ENCODE measurements at places on chromosomes 13 and 19.

DNA sequence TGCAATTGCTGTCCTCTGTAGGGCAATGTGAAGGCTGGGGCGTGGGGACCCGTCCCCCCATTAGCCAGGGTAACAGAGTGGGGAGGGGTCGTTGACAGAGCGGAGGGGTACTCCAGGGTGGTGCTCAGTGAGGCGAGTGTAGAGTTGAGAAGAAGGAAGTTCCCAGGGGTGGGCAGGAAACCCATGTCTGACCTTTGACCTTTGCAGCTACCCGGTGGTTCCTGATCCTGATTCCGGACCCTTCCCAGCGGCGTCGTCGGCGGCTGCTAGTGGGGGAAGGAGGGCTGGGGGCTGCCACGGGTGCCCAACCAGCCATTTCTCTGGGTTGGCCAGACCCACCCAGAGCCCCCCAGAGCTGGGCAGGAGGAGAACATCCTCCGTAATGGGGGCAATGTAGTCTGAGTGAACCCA is 2.1 kb upstream of the PLVAP start:
- no peak for DNase-seq

DNA sequence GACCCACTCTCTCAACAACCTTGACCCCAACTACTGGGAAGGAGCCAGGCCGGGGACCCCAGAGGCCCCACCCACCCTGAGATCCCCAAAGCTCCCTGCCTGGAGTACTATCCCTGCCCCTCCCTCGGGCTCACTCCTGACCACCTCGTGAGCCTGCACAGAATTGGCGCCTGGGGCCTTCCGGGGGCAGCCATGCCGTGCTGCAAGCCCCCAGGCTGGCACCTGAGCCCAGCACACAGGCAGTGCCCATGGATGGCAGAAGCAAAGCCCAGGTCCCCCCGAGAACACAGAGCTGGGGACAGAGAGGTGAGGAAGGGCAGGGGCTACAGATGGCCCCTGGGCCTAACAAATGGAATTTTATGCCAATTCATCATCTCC is 13.9 kb downstream of the LSM4 start:
- DNase-seq = no peak

DNA sequence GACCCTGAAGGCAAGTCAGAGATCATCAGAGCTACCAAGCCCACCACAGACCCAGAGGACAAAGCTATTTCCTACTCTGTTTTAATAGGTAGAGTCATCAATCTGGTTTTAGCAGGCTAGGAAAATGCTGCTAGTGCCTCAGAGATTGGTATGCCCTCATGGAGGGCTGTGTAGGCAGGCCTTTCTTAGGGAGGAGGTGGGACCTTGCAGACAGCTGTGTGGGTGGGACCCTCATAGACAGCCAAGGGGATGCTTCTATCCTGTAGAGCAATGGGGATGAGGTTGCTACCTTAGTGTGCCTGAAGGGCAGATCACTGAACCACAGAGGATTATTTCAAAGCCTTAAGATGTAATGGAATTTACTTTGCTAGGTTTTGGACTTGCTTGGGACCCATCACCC is 534.9 kb upstream of the KLF12 start:
- no peak for DNase-seq

- no peak for DNase-seq
These were observed 9.1 kb upstream of the ACOD1 start for GRCh38 chr13:76939215-76939614.

- DNase-seq = no peak
These were observed 14.9 kb downstream of the SSC5D start for GRCh38 chr19:55503157-55503501.

GRCh38 chr19:35034588-35035382 is 4.5 kb downstream of the SCN1B start:
- no peak for DNase-seq

- DNase-seq = no peak
These were observed 10.6 kb downstream of the REXO1 start for GRCh38 chr19:1837625-1838105.

DNA sequence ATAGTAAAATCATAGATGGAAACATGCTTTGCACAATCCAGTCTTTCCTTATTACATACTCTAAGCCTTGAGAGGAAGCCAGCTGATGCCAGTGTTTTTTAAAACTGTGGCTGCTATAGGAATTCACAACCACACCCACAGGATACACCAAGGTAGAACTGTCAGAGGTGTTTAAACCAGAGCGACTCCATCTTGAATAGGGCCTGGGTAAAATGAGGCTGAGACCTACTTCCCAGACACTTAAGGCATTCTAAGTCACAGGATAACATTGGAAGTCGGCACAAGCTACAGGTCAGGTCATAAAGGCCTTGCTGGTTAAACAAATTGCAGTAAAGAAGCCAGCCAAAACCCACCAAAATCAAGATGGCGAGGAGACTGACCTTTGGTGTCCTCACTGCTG is 1.7 kb downstream of the SCGB2B2 start:
- DNase-seq = no peak

- no peak for DNase-seq
These were observed 108.3 kb downstream of the SACS start for GRCh38 chr13:23325191-23325590.

- DNase-seq = no peak
These were observed 716 bp downstream of the SH2D3A start for GRCh38 chr19:6766357-6767080.

- DNase-seq = no peak
These were observed 592.6 kb downstream of the TBC1D4 start for GRCh38 chr13:74889321-74889720.

GRCh38 chr13:48656608-48657007 is 2.9 kb downstream of the CYSLTR2 start:
- no peak for DNase-seq

DNA sequence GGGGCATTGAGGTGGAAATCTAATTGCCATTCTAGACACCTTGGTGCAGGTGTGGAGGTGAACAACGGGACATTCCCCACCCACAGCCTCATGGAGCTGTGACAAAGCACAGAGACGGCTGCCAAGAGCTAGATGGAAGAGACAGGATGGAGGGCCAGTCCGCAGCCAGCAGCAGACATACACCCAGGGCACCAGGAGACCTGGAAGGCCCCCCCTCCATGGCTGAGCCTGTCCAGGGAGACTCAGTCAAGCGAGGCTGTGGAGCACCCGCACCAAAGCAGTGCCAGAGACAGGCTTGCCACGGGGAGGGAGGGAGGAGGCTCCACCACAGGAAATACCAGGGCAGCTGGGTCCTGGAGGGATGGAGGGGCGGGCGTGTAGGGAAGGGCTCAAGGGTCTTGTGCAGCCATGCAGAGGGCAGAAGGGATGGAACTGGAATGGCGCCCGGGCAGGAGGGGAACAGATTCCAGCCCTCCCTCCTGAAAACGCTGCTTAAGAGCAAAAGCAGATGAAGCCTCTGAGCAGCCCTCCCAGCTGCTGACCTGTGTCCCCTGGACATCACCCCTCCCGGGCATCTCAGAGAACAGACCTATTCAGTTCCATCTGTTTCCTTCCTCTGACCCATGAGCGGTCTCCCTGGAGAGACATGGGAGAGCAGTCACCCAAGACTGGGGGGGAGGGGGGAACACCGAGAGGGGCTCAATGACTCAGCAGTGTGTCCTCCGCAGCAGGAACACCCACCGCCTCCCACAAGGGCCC is 14.4 kb downstream of the EPS15L1 start:
- peak; percentile 41 for DNase-seq

GRCh38 chr19:10112895-10113591 is 1.6 kb downstream of the P2RY11 start:
- DNase-seq = no peak

DNA sequence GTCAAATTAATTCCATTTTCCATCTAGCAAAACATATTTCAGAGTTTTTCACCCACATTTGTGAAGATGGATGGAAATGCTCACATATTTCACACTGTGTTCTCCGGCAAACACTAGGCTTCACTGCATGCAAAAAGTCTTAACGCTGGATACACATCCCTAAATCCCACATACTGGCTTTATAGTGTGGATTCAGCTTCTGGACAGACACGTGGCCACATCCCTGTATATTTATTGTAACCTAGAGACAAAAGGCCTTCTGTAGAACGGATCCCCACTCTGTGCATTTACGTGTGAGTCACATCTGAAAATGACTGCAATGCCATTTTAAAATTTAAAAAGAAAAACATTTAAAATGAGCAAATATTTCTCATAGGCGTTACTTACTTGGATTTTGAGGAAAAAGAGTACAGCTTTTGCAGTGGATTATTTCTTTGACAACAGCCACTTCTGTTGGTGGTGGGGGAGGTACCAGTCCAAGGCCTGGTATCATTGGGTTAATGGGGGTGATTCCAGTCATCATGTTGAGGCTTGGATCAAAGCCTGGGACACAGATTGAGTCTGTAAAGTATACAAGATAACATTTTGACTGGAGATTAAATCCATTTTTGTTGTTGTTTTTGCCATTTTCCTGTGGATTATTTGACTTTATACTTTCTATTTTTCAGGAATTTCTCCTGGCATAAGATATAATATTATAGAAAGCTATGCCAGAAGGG is 337.7 kb downstream of the DNAJC15 start:
- no peak for DNase-seq

DNA sequence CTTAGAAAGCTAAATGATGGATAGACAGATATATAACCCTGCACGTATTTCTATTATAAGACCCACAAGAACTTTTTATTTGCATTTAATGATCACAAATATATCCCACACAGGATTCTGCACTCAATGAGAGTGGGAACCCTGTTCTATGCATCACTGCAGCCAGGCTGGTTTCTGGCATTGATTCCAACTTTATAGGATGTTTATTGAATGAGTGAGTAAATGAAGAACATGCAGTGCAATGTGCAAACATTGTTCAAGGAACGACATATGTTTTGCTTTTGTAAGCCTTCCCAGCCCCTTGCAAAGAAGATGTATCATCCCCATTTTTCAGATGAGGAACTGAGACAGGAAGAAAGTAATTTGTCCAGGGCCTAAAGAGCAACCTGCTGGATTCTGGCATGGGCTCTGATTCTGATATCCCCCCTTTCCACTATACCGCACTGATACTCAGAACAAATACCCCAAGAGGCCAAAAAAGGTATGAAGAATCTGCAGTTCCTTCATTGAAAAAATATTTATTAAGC is 246.3 kb downstream of the LACC1 start:
- DNase-seq = no peak

DNA sequence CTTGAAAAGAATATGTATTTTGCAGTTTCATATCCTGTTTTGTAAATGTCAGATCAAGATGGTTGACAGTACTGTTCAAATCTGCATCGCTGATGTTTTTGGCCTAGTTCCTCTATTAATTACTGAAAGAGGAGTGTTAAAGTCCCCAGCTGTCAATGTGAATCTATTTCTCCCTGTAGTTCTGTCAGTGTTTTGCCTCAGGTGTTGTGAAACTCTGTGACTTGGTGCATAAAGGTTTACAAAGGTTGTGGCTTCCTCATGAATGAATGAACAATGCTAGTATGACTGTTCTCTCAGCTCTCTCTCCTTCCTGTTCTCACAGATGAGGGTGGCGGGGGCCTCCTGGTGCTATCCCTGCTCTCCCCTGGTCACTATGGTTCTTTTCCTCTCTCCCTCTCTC is 142.4 kb downstream of the MYCBP2 start:
- no peak for DNase-seq

DNA sequence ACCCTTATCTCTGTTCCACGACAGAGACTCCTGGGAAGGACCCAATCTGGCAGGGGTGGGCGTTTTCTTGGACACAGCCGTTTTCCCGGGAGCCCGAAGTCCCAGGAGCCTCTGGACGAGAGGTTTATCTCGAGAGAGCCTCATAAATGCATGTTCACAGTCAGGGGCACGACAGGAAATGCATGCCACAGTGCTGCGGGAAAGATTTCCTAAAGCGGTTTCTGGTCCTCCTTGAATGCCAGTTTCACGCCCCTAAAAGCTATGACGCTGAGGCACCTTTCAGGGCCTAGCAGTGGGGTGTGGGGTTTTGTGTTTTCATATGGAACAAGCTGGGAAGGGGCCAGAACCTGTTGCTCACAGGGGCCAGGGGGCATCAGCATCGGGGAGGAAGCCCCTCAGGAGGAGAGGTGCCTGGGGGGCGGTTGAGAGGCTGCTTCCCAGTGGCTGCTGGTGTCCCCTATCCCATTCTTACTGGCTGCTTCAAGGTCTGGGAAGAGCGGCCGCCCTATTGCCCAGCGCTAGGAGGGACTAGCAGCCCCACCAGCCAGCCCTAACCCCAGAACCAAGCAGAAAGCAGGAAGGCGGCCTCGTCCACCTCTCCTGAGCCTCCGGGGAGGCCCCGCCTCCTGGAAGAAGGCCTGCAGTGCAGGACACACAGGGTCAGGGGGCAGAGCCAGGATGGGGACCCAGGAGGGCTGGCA is 157.0 kb downstream of the KDM4B start:
- no peak for DNase-seq

DNA sequence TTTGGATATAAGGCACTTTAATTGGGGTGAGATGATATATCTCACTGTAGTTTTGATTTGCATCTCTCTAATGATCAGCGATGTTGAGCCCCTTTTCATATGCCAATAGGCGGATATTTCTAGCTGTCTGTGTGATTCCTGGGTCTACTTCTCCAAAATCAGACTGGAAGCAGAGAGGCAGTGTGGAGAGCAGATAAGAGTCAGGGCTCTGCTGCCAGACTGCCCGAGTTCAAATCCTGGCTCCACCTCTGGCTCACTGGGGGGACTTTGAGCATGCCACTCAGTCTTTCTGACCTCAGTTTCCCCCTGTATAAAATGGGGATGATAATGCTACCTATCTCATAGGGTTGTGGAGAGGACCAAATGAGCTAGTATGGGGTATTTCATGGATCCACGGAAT is 24.0 kb upstream of the ACP7 start:
- no peak for DNase-seq

DNA sequence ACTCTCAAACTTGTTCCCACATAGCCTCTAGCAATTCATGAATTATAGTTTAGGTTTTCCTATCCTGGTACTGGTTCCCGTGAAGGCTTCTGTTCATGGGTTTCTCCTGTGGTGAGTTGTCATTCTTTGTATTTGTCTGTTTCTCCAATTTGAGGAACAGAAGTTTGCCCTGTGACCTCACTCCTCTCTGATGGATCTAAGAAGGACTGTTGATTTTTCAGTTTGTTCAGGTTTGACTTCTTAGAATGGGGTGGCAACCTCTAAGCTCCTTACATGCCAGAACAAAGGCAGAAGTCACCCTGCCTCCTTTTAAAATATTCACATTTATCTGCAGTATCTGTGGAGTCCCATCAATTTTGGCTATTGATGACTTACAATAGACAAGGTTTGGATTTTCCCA is 354.0 kb downstream of the SPRY2 start:
- DNase-seq = no peak

GRCh38 chr19:5951338-5951861 is 26.5 kb downstream of the RANBP3 start:
- DNase-seq = no peak

GRCh38 chr19:31863122-31863521 is 482.3 kb upstream of the ZNF507 start:
- no peak for DNase-seq

DNA sequence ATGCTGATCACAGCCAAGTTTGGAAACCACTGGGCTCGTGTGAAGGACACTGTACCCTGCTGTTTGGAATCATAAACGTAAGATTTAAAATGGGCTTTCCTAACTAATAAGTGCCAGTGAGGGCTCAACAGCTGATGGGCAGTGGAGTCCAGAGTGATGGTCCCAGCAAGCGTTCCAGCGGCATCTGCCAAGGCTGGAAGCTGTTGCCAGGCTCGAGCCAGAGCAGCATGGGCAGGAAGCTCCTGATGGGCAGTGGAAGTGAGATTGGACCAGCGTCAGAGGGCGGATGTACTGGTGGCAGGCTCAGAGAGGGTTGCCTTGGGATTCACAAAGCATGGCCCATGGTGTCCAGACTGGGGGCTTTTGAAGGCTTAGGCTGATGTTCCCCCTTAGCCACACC is 30.2 kb downstream of the COL4A2 start:
- no peak for DNase-seq
